ENCODE measurements at places on chromosomes 4 and X.

GRCh38 chr4:86386817-86387415 lies 27.1 kb upstream of the MAPK10 start:
- no peaks in the 10 kb centered on the region for H3K4me1 ChIP-seq
- H3K27me3 ChIP-seq = no peaks in the 10 kb centered on the region
- H3K4me3 ChIP-seq = no peak overlapping the region
- no peak overlapping the region for H3K27ac ChIP-seq
- H3K36me3 ChIP-seq = no peaks in the 10 kb centered on the region

- H3K27me3 ChIP-seq = no peaks in the 10 kb centered on the region
- no peaks in the 10 kb centered on the region for H3K4me1 ChIP-seq
- no peak for DNase-seq
Measured at GRCh38 chr4:163195247-163195765, 28.6 kb upstream of the NAF1 start.

GRCh38 chr4:122635205-122635604 lies 14.3 kb upstream of the IL21 start:
- no peak for DNase-seq
- no peaks in the 10 kb centered on the region for H3K4me1 ChIP-seq
- no peak overlapping the region for H3K4me3 ChIP-seq

- no peaks in the 10 kb centered on the region for H3K27me3 ChIP-seq
- H3K4me1 ChIP-seq = no peaks in the 10 kb centered on the region
- H3K4me3 ChIP-seq = no peak overlapping the region
- H3K27ac ChIP-seq = no peak overlapping the region
- DNase-seq = no peak
Measured at GRCh38 chrX:11908371-11908770, 150.3 kb downstream of the MSL3 start.

GRCh38 chr4:19520939-19521520 lies 730.7 kb upstream of the SLIT2 start:
- no peak for DNase-seq
- no peaks in the 10 kb centered on the region for H3K4me1 ChIP-seq
- H3K36me3 ChIP-seq = no peaks in the 10 kb centered on the region
- no peaks in the 10 kb centered on the region for H3K27me3 ChIP-seq
- no peak overlapping the region for H3K27ac ChIP-seq

DNA sequence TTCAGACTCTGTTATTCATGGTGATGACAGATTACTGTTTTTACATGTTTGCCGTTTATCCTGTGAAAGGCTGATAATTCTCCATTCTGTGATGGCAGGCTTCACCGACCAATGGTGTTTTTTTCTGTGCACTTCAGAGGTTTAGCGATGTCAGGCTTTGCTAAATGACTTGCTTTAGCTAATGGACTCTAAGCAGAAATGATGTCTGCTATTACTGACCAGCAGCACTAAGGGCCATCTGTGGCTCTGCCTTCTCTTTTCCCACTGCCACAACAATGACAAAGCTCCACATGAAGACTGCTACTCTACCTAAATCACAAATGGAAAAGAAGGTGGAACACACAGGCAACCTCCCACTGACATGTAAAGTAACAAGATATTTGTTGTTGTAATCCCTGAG lies 68.4 kb upstream of the ALB start:
- DNase-seq = no peak
- no peaks in the 10 kb centered on the region for H3K36me3 ChIP-seq
- no peaks in the 10 kb centered on the region for H3K4me1 ChIP-seq
- H3K27ac ChIP-seq = no peak overlapping the region
- no peaks in the 10 kb centered on the region for H3K27me3 ChIP-seq
- no peak overlapping the region for H3K4me3 ChIP-seq

DNA sequence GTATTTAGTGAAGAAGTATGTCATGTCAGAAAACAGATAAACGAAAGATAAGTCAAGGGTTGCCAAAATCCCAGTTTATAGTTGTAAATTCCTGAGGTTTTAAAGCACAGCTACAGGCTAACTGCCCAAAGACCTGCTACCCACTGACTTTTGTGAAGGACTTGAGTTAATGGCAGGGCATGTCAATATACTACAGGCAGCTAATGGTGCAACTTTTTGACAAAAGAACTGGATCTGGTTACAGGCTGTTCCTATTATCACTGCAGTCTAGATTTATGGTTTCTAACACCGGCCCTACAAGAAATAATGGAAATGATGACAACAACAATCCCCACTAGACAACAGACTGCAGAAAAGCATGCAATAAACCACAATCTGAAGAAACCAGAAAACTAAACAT lies 6.4 kb downstream of the SCML2 start:
- no peak for DNase-seq
- H3K27me3 ChIP-seq = no peaks in the 10 kb centered on the region
- H3K36me3 ChIP-seq = no peaks in the 10 kb centered on the region
- H3K4me1 ChIP-seq = no peaks in the 10 kb centered on the region
- no peak overlapping the region for H3K4me3 ChIP-seq

DNA sequence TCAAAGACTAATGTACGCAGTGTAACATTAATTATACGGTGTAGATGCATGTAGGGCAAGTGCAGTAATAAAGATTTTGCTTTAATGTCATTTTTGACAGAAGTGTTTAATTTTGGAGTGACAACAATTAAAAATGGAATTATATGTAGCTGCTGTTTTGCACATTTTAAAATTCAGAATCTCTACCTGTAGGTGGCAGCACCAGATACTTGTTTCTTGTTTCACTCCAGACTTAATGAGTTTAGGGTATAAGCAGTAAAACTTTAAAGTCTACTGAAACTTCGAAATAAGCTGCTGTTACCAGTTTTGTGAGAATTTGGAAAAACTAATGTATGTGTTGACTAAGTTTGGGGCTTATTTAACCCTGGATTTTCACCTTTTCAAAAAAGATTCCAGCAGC lies 144.9 kb downstream of the POLA1 start:
- no peak overlapping the region for H3K4me3 ChIP-seq
- no peak overlapping the region for H3K27ac ChIP-seq
- no peaks in the 10 kb centered on the region for H3K27me3 ChIP-seq
- no peak for DNase-seq
- no peaks in the 10 kb centered on the region for H3K4me1 ChIP-seq

- no peak for DNase-seq
- H3K36me3 ChIP-seq = no peaks in the 10 kb centered on the region
- no peak overlapping the region for H3K4me3 ChIP-seq
- H3K27me3 ChIP-seq = no peaks in the 10 kb centered on the region
- H3K4me1 ChIP-seq = no peaks in the 10 kb centered on the region
Measured at GRCh38 chr4:141133999-141134995, 1.0 kb upstream of the RNF150 start.
